GM23248 (cell line): ENCODE measurements at places on chromosomes 4 and X.

DNA sequence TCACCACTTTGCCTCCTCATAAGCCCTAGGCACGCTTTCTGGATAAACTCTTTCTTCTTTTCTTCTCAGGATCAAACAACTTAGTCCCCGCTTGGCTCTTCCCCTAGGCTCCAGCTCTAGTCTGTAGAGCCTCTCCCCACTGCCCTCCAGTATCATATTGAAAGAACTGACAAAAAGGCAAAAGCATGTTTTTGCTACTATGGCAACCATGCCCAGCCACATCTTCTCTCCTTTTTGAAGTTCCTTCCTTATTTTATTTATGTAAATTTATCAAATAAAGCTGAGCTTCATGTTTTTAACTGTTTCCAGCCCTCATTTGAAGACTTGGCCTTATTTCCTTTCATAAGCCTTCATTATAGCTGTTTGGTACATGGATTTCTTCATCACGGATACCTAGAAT lies 86.0 kb upstream of the LIMCH1 start:
- no peak for DNase-seq

DNA sequence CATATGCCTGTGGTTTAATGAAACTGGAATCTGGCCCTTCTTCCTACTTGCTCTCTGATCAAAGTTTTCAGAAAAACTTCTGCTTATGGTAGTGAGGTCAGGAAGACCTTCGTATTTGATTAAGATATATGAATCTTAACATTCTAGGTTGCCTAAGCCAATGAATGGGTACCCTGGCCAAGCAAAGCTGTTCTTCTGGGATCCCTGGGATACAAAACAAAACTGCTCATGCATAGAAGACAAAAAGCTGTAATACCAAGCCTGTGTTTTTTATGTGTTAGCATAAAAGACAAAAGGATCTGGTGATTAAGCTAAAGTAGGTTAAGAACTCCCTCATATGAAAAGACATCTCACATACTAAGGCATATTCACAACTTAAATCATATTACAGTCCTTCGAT lies 21.6 kb downstream of the ANKRD17 start:
- DNase-seq, result no peak

- DNase-seq, result peak; percentile 86
These were observed 109.1 kb downstream of the PTTG2 start for GRCh38 chr4:38069271-38069760.

DNA sequence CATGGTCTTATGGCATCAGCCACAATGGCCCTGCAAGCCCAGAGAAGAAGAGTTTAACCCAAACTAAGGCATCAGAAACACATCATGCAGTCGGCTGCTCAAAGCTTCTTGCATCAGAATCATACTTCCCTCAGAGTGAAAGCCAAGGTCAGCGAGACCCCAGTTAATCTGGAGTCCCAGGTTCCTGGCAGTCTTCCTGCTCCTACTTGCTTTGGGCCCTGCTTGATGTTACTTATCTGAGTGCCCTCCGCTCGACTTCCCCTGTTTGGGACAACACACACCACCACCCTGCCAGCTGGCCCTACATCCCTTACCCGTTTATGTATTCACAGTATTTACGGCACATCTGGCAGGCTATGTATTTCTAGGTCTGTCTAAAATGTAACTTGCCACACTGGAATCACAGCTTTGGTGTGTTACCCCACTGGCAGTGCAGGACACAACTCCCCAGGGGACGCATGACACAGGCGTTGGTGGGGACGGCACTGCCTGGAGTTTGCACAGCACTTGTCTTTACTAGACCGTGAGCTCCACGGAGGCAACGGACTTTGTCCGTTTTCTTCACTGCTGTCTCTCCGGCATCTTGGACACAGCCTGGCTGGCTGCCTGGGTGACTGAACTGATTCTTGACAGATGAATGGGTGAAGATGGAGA lies 22.8 kb downstream of the CRMP1 start:
- DNase-seq, result no peak

DNA sequence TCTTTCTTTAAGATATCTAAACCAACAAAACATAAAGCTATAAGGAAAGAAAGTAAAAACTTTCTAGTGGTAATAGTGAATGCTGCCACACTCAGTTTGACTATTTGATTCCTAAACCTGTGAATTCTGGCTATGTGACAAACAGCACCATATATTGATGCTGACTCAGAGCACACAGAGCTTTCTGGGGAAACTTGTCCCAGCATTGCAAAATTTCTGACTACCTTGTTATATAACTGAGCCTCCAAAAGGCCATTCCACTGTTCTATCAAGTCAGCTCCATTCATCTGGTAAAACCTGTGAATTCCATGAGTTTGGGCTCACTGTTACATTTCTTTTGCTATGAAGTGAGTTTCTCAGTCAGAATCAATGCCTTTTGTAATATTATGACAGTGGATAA lies 1229.7 kb downstream of the PCDH18 start:
- DNase-seq, result no peak
